LNCaP clone FGC (cell line): ENCODE measurements at places on chromosomes 4 and X.

DNA sequence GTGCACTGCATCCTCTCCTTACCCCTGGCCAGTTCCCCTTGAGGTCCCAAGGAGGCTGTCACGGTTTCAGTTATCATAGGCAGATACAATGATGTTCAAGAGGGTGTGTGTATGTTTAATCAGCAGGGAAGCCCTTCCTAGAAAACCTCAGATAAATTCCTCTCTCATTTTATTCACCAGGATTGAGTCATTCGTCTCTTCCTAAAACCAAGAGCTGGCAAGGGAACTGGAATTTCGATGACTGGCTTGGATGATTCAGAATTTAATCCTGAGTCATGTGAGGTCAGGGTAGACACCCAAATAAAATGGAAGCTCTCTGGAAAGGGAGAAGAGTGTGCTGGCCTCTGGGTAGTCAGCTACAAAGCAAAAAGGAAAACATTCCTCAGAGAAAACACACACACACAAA is 106.2 kb upstream of the RAPGEF2 start:
- peak; percentile 23 for DNase-seq

GRCh38 chrX:34956916-34957315 is 14.3 kb downstream of the FAM47B start:
- DNase-seq: no peak

DNA sequence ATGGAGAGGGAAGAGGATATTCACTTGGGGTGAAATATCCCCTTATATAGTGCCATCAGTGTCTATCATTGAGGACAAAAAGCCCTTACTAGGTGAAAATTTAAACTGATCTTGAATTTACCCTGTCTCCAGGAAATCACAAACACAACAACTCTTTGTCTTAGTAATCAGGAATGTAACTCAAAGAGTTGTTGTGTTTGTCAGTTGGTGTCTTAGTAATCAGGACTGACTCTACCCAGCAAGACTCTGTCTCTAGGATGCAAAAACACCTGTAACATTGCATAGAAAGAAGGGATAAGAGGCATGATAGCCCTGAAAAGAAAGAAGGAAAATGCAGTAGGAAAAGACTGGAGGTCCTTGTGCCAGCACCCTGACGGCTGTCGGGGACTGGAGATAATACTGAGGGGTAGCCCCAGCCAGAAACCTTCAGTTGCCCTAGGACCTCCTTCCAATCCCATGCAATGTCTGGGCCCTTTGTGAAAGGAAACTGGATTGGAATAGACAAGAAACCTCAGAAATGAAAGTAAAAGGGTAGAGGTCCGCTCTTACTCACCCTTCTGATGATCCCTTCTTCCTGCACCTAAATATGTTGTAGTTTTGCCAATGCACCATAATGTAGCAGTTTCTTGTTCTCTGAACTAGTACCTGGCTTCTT is 45.3 kb downstream of the HMGB2 start:
- DNase-seq: no peak

DNA sequence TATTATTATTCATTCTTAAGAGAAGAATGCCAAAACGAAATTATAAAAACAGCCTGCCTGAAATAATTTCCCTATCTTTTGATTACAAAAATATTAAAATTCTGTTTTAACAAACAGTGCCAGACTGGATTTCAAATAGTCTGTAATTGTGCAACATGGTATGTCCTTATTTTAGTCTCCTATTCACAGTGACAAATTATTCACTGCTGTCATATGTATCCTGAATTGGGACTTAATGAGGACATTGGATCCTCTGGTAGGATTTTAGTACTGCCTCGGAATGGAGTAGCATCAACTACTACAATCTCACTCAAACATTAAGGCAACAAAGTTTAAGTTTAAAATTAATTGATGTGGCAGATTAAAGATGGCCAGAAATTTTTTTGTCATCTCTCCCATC is 97.6 kb downstream of the CASK start:
- no peak for DNase-seq

- DNase-seq: no peak
Observed at GRCh38 chrX:13029887-13030771, 14.3 kb downstream of the FAM9C start.

DNA sequence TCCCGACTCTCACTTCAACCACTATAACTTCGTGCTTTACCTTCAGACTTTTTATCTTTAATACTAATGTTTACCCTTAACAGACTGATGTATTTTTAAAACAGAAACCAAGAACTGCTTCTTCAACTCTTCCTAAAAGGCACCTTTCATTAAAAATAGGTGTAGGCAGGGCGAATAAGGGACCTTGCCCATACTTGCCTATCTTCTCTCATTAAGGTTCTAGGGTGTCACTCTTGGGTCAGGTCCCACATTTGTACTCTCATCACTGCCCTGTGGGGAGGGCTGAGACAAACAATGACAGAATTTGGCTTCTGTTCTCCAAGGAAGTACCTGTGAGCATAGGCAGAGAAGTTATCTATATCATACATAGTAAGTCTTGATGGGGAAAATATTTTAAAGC is 69.7 kb downstream of the ANKRD50 start:
- no peak for DNase-seq

DNA sequence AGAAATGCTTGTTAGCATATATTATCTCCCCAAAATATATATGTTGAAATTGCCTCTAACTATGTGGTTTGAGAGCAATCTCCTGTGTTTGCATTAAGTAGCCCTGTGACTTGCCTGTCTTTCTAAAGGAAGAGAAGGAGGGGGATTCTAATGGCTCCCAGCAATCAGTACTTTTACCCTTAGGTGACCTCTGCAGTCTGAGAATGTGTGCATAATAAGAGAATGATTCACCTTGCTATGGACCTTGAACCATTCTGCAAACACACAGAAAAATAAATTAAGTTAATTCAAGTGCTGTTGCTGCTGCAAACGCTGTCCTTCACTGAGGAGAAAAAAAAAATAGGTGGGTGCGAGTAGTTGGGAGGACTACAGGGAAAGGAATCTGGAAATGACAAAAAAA is 322.2 kb downstream of the IQCM start:
- no peak for DNase-seq

- no peak for DNase-seq
Observed at GRCh38 chr4:86055898-86056297, 304.0 kb downstream of the MAPK10 start.

- no peak for DNase-seq
Observed at GRCh38 chrX:63761639-63762038, 23.4 kb downstream of the ARHGEF9 start.

DNA sequence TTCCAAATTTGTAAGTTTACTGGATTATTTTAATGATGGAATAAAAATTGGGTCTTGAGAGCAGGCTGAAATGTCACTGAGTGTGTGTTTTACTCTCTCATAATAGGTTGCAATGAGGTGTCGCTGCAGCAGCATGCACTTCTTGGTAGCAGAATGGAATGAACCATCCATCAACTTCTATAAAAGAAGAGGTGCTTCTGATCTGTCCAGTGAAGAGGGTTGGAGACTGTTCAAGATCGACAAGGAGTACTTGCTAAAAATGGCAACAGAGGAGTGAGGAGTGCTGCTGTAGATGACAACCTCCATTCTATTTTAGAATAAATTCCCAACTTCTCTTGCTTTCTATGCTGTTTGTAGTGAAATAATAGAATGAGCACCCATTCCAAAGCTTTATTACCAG is 2.6 kb downstream of the SAT1 start:
- no peak for DNase-seq
